ENCODE measurements at places on chromosomes 4 and X. TPM values are rescaled to one million over a fixed set of nuclear protein-coding genes. Genes with fewer than 3 reads are reported as not detected.

ETDA gene
- not detected for total RNA-seq

GRCh38 chr4:168433571-168433970 is 46.7 kb downstream of the DDX60L start:
- no peak for DNase-seq
- no peaks in the 10 kb centered on the region for H3K27me3 ChIP-seq
- H3K36me3 ChIP-seq, result no peaks in the 10 kb centered on the region

DNA sequence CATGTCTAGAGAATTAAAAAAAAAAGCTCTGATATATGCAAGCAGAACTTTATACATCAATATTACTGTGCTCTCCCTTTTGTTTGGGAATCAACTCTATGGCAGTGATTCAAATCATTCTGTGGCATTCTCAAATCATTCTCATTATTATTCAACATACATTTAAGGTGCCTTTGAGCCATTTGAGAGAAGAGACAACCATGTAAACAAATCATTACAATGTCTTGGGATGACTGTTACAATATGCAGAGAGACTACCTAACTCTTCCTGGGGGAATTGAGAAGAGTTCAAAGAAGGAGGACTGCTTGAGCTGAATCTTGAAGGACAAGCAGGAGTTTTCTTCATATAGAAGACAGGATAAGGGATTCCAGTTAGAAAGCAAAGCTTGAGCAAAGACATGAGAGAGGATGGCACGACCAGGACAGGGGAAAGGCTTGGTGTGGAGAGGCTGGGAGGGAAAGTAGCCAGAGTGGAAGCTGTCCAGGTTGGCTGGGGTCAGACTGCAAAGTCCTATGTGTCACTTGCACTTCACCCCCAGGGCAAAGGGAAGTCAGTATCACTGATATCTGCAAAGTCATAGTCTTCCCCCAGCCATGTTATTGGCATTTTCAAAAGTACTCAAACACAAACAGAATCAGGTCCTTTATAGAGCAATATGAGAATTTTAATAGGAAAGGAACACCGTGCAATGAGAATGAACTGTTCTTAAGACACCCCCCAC is 9.0 kb downstream of the SEC24D start:
- no peaks in the 10 kb centered on the region for H3K27me3 ChIP-seq
- H3K4me3 ChIP-seq, result no peak overlapping the region
- peaks cover 6% of the 10 kb centered on the region for H3K36me3 ChIP-seq

DNA sequence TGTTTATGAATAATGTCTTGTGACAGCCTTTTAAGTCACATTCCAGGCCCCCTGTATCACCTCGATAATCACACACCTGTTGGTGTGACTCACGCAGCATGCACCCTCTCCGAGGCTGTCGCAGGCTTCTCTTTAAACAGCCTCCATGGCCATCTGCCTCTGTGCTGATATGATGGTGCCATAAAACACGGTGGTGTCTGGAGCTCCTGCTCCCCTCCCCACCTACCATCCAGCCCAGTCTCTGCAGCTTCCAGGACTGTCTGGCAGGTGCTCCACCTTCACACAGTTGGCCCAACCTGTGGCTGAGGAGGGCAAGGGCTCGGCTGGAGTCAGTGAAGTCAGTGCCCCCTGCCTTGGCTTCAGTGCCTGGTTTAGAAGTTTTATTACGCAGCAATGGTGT is 173.8 kb upstream of the RPL34 start:
- H3K4me1 ChIP-seq, result no peaks in the 10 kb centered on the region
- no peaks in the 10 kb centered on the region for H3K36me3 ChIP-seq
- H3K27ac ChIP-seq, result no peak overlapping the region

DNA sequence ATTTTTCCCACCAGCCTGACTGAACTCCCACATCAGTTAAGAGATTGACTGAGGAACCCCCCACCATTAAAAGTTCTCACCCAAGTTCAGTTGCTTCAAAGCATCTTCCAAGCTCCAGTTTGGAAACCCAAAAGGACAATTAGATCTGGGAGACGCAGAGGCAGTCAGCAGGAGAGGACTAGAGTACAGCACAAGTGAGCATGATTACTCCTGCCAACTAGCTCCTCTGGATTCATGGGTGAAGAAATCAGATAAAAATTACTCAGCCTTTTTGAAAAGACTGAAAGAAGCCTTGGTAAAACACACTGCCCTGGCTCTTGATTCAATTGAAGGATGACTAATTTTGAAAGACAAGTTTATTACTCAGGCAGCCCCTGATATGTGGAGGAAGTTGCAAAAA is 297.5 kb downstream of the ADAM29 start:
- H3K4me3 ChIP-seq, result no peak overlapping the region
- H3K27me3 ChIP-seq, result no peaks in the 10 kb centered on the region
- H3K27ac ChIP-seq, result no peak overlapping the region
- no peaks in the 10 kb centered on the region for H3K36me3 ChIP-seq
- H3K4me1 ChIP-seq, result no peaks in the 10 kb centered on the region
- no peak for DNase-seq

Data from colonic mucosa (tissue), 4 donors.